ENCODE measurements at places on chromosomes 13 and 19.

GRCh38 chr19:29467824-29468401, 57.9 kb upstream of the VSTM2B start:
- no peak for DNase-seq

DNA sequence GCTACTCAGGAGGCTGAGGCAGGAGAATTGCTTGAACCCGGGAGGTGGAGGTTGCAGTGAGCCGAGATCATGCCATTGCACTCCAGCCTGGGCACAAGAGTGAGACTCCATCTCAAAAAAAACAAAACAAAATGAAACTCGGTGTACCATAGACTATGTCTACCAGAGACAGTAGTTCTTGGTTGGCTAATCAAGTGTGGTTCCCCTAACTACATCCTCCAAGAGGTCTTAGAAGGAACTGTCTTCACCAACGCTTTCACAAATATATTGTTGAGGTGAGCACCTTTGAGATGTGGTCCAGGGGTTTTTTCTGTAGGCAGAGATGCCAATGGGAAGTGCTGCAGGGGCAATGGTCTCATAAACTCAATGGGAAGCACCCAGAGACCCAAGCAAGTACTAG, 48.0 kb downstream of the RFC3 start:
- no peak for DNase-seq

- no peak for DNase-seq
These were observed 118.7 kb upstream of the PEG3 start for GRCh38 chr19:56959205-56959604.

GRCh38 chr19:35115177-35115951, at the start of gene FXYD3:
FXYD3 (plus strand) TSS chr19:35115823; CDS start chr19:35119377, 3,554 bp downstream.
- DNase-seq: no peak

DNA sequence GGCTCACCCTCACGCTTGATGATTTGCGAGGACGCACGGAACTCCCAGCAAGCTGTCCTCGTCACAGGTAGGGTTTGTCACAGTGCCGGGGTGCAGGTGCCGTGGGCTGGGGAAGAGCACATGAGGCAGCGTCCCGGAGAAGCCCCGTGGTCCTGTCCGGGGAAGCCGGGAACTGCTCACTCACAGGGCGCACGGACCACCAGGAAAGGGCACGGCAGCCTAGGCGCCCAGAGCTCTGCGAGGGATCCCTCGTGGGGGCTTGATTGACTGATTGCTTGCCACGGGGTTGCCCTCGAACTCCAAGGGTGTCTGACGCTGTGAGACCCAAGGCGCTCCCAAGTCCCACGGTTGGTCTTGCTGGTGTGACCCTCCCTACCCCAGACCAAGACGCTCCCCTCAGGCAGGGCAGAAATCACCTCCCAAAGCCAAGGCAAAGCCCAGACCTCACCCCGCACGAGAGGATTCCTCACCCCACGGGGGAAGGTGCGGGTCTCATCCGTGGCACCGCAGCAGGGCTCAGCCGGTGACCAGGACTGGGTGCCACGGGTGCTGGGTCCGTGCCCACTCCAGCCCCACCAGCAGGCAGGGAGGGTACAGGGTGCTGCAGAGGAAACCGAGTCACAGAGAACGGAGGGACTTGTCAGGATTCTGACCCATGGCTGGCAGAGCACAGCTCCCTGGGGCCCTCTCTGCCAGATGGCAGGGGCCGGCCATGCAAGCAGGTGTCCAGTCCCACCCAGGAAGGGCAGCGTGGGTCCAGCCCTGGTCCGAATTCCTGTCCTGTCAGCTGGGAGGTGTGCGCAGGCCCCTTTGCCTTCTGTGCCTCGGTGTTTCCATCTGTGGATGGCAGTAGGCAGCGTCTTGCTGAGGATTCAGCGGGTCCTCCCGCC, 7.7 kb downstream of the C2CD4C start:
- DNase-seq: no peak

GRCh38 chr13:95128045-95128643, 173.1 kb downstream of the ABCC4 start:
- no peak for DNase-seq

- no peak for DNase-seq
These were observed 13.3 kb downstream of the ZNF574 start for GRCh38 chr19:42089191-42089750.

DNA sequence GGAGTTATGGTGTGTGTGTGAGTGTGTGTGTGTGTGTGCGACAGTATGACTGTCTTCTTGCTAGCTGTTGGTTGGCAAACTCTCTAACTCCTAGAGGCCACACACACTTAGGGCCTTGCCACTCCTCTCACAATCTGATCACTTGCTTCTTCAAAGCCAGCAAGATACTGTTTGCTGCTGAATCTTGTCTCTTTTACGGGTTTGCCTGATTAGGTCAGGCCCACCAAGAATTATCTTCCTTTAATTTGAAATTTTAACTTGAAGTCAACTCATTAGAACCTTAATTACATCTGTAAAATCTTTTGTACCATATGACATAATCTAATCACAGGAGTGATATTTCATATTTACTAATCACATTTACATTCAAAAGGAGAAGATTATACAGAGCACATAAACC, 359.2 kb upstream of the SGCG start:
- DNase-seq: no peak

Data from activated naive CD8-positive, alpha-beta T cell treated with anti-CD3 and anti-CD28 coated beads, Interleukin-2, amount 50 U/mL, for 16 hours (primary cell).